Brain microvascular endothelial cell (primary cell): ENCODE measurements at places on chromosomes 1 and 21.

DNA sequence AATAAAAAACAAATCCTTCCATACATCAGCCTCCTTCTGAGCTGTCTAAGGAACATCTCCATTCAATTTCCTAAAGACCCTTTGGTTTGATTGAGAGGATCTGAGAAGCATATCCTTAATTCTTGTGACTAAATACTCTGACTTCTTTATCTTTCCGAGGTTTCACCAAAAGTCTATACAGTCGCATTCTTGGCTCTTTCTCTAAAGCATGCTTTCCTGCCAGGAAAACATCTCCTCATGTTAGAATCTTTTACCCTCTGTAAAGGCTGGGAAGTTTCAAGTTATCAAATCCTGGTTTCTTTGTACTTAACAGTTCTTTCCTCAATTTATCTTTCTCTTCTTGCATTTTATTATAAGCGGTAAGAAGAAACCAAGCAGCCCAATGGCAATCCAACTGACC, 630.4 kb downstream of the PTPRC start:
- no peak for DNase-seq

DNA sequence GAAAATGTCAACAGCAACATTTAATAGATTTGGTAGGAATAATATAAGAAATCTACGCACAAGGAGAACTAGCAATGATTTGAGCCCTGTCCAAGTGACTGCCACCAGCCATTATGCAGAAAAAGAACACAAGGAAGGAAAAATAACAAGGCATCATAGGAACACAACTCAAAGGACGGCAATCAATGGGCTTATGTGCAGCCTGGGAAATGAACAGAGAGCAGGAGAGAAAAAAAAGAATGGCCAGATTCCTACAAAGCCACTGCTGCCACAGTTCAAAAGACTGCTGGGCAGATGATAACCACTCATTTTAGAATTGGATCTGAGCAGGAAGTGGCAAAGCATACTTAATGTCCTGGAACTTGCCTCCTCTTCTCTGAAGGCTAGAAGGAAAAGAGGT, 274.3 kb upstream of the CAMK1G start:
- DNase-seq = no peak

GRCh38 chr1:162633081-162633762, 958 bp downstream of the DDR2 start:
- peak; percentile 39 for DNase-seq

DNA sequence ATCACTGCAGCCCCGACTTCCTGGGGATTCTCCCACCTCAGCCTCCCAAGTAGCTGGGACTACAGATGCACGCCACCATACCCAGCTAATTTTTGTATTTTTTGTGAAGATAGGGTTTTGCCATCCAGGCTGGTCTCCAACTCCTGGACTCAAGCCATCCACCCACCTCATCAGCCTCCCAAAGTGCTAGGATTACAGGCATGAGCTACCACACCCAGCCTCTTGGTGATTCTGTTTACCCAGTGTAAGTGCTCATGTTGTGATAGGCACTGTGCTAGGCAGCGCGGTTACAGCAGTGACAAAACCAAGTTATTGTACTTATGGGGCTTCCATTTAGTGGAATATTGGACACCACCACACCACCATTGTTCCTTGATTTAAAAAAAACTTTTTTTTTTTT, 9.7 kb upstream of the STX12 start:
- no peak for DNase-seq
